Frontal cortex (tissue), 4 donors: ENCODE measurements at places on chromosomes 4 and X. TPM values are rescaled to one million over a fixed set of nuclear protein-coding genes. Genes with fewer than 3 reads are reported as not detected.

- no peak for DNase-seq
Measured at GRCh38 chrX:84322083-84322827, 134.3 kb upstream of the RPS6KA6 start.

DNA sequence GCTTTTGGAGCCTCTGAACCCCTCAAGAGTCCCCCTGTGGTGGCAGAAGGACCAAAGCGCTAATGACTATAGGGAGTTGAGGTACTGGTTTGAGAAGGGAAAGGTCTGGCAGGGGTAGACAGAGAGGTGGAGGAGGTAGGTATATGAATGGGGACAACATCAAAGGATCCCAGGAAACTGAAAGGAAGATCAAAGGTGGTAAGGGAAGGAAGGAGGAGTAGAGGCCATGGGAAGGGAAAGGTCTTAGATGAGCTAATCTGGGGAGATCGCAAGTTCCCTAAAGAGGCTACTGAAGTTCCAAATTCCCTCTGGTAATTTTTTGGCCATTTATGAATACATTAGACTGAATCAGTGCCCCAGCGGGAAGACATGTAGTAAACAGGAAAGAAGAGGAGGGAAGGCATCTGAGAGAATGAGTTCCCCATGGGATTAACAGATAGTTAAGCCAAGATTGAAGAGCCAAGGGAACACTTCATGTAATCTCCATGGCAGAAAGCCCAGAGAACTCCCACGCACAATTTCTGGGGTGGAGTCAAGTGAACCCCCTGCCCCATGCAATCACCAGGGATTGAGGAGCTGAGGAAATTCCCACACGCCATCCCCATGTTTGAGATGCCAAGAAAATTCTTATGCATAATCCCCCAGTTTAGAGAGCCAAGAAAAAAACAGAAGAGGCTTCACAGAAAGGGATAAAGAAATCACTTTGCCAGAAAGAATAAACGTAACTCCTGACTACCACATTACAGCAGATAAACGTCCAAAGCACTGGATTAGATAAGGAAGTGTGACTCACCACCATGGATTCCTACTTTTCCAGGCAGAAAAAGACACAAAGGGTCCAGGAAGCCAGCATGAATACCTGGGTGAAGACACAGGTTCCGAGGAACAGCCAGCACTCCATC lies 25.8 kb downstream of the ZNF630 start:
- DNase-seq = no peak

GRCh38 chr4:153798420-153798819 lies 9.5 kb upstream of the SFRP2 start:
- DNase-seq = no peak

GRCh38 chrX:150012647-150013381 lies 74.5 kb upstream of the EOLA2 start:
- DNase-seq = no peak

DNA sequence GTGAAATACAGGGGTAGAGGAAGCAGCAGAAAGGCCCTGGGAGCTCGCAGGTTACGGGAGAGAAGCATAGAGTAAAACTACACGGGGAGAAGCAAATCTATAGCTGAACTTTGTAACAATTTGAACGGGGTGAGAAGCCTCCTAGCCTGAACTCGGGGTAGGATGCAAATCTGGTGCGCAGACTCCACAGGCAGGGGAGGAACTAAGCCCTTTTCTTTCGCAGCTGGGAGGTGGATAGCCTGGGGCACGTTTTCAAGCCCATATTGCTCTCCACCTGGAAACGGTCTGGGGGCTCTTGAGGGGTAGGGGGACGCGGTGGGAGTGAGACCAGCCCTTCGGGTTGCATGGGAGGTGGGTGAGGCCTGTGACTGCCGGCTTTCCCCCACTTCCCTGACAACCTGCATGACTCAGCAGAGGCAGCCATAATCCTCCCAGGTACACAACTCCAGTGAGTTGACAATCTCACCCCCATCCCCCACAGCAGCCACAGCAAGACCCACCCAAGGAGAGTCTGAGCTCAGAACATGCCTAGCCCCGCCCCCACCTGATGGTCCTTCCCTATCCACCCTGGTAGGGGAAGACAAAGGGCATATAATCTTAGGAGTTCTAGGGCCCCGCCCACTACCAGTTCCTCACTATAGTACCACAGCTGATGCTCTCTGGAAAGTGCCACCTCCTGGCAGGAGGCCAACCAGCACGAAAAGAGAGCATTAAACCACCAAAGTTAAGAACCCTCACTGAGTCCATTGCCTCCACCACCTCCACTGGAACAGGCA lies 29.9 kb downstream of the SOWAHB start:
- DNase-seq = no peak

DNA sequence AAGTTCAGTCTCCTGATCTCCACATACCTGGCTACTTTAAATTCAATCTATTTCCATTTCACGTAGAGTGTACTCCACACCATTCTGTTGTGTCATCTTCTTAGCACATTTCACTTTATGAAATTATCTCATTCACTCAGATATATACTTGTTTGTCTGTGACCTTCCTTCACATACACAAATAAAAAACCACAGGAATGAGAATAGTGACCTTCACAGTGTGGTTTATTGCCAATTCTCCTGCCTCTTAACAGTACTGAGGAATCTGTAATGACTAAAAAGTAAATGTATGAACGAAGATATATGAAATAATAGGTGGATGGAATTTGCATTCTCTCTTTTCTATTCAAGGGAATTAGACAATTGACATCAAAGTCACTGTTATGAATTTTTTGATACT lies 183.9 kb upstream of the PCDH7 start:
- no peak for DNase-seq

GRCh38 chr4:152690706-152691651 lies 11.2 kb upstream of the TMEM154 start:
- no peak for DNase-seq

- peak; percentile 69 for DNase-seq
Measured at GRCh38 chr4:109560687-109561461, 828 bp downstream of the MCUB start.

GRCh38 chrX:136273986-136274385 lies 22.8 kb upstream of the MAP7D3 start:
- DNase-seq = no peak

The CD40LG gene
- total RNA-seq = not detected

The TIGD4 gene
- total RNA-seq = 3.3 TPM

The ODAPH gene
- not detected for total RNA-seq

The SH3RF1 gene
- total RNA-seq = 13.0 TPM

The EOLA1 gene
- 15.1 TPM for total RNA-seq
